ENCODE measurements at places on chromosomes 4 and X.

GRCh38 chr4:29309050-29309449, 1411.1 kb upstream of the PCDH7 start:
- DNase-seq = no peak

GRCh38 chr4:57658673-57659072, 548.5 kb upstream of the IGFBP7 start:
- no peak for DNase-seq

DNA sequence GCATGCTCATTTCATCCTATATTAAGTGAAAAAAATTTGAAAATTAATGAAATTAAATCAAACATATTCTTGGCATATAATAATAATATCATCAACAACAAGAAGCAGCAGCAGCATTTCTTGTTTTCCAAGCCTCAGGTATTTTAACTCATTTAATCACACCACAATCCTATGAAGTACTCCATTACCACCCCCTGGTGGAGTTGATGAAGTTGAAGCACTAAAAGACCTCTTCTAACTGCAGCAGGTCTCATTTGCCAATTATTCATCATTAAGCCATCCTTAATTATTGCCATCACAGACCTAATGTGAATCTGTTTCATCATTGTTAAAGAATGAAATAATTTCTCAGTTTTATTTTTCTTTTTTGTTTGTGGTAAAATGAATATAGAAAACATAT, 801.4 kb upstream of the GRID2 start:
- DNase-seq = peak; percentile 4

- no peak for DNase-seq
Observed at GRCh38 chr4:12178614-12179610, 750.2 kb upstream of the HS3ST1 start.

- no peak for DNase-seq
Observed at GRCh38 chrX:14274691-14275090, 245.0 kb upstream of the GEMIN8 start.

DNA sequence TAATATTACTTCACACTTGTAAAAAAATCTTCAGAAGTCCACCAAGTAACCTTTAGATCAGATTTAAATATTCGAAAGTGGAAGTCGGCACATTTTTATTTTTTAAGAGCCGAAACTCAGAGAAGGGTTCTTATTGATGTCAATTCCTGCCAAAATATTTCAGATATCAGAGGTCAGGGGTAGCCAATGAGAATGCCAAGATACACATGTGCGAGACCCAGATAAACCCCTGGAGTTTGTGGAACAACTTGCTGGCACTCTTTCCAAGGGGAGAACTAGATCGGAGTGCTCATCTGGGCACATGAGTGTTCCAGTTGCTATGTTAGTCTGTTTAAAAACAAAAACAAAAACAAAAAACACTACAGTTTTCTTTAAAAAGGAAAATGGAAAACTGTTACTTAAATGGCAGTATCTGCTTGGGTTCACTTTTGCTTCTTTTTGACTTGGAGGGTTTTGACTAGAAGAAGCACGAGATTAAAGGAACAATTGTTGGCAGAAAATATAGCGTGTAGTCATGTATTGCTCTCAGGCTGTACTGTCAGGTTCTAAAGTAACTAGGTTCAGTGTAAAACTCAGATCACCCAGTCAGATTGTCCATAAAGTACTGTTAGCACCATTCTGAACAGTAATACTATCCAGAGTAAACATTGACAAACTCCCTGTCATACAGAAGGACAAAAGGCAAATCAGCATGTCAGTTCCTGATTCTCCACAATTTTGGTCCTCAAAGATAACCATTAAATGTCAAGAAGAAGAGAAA, 188.0 kb upstream of the PACRGL start:
- no peak for DNase-seq

DNA sequence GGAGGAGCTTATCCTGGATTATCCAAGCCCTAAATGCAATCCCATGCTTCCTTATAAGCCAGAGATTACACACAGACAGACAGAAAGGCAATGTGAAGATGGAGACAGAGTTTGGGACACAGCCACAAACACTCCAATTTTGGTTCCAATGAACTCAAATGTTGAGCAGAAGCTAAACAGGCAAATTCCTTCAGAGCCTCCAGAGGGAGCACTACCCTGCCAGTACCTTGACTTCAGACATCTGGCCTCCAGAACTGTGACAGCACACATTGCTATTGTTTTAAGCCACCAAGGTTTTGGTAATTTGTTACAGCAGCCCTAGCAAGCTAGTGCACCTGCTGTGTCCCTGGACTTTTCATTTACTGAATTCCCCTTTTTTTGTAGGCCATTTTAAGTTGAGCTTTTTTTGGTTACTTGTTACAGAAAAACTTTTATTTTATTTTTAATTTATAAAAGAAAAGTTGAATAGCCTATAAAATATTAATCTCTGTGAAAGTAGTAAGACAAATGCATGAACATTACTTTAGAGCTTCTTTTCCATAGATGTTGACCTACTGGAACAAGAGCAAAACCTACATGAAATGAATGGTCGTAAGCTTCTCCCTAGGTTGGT, 33.4 kb upstream of the SRD5A3 start:
- DNase-seq = peak; percentile 31

- DNase-seq = no peak
Observed at GRCh38 chrX:99095965-99096635, 1314.0 kb downstream of the PCDH19 start.

- no peak for DNase-seq
Observed at GRCh38 chr4:7486101-7486500, 51.4 kb upstream of the PSAPL1 start.

GRCh38 chrX:16979226-16979625, 32.8 kb downstream of the REPS2 start:
- no peak for DNase-seq

- no peak for DNase-seq
Observed at GRCh38 chr4:84666439-84666838, 83.5 kb downstream of the CDS1 start.

GRCh38 chr4:33649015-33649414, 2595.3 kb downstream of the ARAP2 start:
- DNase-seq = no peak

DNA sequence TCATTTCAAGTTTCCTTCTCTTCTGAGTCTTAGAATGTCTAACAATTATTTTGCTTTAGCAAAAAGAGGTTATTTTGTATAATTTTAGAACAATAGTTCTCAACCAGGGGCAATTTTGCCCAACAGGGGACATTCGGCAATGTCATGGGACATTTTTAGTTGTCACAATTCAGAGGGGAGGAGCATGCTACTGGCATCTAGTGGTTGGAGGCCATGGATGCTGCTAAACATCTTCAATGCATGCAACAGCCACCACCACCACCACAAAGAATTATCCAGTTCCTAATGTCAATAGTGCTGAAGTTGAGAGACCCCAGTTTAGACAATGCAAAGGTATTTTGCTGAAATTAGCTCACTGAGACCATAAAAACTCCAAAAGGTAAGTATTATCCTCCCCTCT, 122.5 kb downstream of the ARHGAP6 start:
- DNase-seq = no peak

DNA sequence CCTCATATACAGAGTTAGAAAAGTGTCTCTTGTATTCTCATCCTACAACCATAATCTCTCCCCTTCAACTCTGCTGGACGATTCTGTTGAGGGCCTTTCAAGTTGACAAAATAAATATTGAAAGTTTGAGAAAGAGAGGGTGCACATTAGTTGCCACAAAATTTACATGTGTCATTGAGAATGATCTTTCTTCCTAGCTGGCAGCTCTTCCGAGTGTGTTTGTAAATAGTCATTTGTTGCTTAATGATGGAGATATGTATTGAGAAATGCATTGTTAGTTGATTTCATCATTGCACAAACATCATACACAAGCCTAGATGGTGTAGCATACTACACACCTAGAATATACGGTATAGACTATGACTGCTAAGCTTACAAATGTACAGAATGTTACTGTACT, 632.8 kb upstream of the AMOT start:
- no peak for DNase-seq

GRCh38 chr4:101345271-101345595, 2.1 kb downstream of the PPP3CA start:
- no peak for DNase-seq

DNA sequence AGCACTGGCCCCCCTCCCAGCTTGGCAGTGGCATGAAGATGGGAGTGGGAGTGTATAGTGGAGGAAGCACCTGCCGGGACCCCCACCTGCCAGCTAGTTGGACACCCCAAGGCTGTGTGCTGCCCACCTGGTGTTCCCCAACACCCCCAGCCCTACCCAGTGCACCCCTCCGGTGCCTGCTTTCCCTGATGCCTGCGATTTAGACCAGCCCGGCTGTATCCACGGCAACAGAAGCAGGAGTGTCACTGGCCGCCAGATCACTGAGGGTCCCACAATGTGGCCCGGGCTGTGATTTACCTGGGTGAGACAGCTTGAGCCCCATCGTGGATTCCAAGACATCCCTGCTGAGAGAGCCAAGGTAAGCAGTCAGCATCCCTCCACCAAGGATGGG, 533 bp downstream of the GPR173 start:
- DNase-seq = no peak

DNA sequence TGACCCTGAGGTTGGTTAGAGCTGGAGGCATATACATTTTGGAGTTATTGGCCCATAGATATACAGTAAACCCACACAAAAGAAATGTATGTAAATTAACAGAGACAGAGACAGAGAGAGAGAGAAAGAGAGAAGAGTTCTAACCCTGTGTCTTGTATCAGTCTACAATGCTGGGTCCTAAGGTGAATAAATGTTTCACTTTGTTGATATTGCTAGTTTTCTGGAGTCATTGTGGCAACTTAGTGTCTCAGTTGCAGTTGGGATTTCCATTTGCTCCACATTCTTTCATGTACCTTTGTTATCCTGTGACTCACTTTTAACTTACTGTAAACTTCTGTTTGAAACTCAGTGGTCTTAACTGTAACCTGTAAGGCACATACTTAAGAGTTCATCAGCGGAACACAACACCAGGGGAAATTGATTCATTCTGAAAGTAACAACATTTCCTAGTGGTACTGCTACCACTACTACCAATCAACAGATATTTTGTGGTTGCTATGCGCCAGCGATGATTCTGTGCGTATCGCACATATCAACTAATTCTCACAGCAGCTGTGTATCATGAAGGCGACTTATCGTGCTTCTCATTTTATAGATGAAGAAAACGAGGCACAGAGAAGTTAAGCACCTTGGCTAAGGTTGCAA, 38.5 kb upstream of the ETDA start:
- DNase-seq = no peak

DNA sequence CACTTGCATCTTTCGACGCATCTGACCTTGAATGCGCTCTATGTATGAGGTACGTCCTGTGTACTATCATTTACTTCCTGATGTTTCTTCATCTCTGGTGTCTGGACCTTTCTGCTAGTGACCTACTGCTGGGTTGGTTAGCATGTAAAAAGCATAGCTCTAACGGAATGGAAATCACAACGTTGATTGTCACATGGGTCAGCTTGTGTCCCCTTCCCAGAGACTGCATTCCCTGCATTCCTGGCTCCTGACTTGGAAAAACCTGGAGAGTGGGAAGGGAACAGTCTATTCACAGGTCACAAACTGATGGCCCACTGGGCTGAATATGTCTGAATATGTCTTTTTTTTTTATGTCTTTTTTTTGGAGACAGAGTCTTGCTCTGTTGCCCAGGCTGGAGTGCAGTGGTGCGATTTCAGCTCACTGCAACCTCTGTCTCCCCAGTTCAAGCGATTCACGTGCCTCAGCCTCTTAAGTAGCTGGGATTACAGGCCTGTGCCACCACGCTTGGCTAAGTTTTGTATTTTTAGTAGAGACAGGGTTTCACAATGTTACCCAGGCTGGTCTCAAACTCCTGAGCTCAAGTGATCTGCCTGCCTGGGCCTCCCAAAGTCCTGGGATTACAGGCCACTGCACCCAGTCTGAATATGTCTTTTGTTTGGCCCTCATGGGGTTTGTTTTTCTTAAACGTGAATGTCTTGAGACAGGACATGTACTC, 16.3 kb downstream of the LONRF3 start:
- DNase-seq = no peak

DNA sequence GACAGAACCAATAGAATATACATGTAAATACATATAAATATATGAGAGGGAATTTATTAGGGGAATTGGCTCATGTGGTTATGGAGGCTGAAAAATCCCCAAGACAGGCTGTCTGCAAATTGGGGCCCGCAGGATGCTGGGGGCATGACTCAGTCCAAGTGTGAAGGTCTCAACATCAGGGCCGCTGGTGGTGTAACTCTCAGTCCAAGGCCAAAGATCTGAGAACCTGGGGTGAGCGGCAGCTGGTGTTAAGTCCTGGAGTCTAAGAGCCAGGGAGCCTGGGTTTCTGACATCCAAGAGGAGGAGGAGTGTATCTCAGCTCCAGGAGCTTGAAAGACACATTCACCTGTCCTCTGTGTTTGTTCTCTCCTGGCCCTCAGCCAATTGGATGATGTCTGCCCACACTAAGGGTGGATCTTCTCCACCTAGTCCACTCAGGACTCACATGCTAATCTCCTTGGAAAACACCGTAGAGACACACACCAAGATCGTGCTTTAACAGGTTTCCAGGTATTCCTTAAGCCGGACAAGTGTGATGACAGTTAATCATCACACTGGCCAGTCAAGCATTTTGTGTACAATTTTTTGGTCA, 28.9 kb downstream of the TIGD2 start:
- DNase-seq = no peak

GRCh38 chr4:16598597-16599206, 299.7 kb downstream of the LDB2 start:
- no peak for DNase-seq

- no peak for DNase-seq
Observed at GRCh38 chr4:156053174-156053573, 99.5 kb upstream of the CTSO start.

DNA sequence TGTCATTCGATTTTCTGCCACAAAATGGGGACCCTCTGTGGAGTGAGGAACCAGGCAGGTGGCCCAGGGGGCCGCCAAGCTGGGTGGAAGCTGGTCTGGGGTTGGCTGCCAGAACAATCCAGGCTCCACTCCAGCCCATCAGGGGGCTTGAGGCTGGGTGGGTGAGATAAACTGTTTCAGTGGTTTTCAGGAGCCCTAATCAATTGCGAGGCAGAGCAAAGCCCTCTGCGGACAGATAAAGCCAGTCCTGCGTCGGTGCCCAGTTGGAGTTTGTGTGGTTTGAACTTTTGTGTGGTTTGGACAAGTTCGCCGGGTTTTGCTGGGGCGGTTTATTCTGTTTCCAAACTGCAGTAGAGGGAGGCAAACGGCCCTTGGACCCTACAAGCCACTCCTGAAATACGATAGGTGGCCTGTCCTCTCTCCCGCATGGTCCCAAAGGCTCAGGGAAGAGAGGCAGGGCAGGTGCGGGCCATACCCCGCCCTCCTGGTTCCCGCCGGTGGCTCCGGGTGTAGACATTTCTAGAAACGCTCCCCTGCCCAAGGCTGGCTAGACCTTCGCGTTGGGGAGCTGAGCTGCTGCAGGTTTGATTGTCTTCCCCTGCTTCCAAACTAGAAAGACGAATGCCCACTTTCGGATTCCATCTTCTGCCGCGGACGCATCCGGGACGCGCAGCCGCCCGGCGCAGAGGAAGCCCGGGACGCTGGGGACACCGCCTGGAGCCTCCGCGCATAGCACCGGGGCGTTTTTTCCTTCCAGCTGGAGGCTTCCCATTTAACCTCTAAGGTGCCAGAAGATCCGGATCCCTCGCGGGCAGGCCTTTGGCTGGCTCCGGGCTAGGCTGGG, 169.0 kb upstream of the BCOR start:
- DNase-seq = peak; percentile 83
